Activated CD4-positive, alpha-beta T cell treated with anti-CD3 and anti-CD28 coated beads, Interleukin-2, amount 50 U/mL, for 4 hours (primary cell): ENCODE measurements at places on chromosomes 2 and 18.
A peak's percentile ranks its signal among the peaks of the same experiment; 100 is the strongest.

DNA sequence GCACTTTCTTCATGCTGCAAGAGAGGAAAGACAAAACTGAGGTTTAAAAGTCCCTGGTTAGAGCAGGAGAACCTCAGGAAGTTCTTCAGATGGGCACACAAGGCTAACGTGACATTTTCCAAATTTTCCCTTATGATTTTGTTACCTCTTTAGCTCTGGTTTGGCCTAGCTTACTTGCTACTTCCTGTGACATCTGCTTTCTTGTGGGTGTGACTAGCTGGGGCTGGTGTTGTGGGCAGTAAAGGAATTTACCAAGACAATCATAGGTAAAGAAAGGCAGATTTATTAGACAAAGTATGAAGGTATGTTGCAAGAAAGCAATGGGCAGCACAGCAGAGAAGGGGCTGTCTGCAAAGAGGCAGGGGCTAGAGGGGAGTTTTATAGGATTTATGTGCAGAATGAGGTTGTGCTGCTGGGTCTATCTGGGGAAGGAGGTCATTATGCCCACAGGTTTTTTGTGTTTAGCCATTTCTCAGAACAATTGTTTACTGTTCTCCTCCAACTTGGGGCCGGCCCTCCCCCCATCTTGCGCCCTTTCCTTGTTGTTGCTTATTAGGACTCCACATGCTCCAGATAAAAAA, 6.7 kb upstream of the TNP1 start:
- no peak for DNase-seq

DNA sequence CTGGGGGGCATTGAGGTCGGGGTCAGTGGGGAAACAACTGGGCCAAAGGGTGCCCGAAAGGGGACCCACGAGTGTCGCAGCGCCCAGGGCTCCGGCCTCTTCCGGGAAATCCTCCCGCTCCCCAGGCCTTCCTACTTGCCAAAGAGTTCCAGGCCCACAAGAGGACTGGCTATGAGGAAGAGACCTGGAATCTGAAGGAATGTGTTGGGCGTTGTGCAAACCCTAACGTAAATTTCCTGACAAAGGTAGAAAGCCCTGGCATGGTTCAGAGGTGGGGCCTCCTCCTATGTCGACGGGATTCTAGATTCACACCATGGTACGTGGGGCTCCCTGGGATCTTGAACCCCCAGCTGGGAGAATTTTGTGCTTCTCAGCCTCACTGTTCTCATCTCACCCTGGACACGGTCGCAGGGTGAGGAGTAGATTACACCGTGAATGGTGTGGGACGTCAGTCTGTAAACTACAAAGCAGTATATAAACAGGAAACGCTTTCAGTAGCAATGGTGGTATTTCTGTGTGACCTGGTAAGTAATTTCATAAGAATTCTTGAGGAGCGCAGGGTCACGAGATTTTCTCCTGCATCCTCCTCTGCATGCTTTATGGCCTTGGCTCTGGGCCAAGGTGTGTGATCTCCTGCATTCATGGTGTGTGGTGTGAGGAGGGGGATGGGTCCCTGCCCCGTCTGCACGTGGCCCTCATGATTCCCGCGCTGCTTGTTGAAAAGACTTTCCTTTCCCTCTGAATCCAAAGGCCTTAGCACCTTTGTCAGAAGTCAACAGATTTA, 868 bp downstream of the HSBP1L1 start:
- DNase-seq: no peak

GRCh38 chr18:13428319-13428718, 209.8 kb downstream of the LDLRAD4 start:
- DNase-seq: no peak

DNA sequence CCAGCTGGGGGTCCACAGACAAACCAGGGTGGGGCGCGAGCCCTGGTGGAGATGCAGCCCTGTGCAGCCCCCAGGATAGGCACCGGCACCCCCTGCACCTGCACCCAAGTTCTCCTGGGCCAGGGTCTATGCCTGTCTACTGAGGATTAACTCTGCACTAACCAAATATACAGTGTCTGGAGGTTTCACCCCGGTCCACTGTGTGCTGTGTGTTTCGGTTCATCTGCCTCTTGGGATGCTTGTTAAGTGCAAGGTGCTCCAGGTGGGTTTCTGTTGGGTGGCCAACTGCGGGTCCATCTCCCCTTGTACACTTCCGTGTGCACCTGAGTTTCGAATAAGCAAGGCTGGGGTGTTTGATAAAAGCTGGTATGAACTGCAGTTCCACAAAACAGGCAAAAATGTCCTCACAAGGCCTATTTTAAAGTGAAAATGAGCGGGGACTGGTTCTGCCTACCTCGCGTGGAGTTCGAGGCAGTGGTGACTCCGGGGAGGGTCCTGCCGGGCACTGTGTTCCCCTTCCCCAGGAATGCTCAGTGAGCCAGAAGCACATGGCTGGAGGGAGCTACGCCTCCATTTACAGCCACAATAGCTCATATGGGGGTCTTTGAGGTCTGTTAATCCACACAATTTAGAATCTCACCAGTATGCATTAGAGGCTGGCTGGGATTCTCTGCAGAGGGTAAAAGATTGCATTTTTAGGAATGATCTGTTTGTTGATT, 70.7 kb downstream of the EDAR start:
- DNase-seq: no peak

- no peak for DNase-seq
Observed at GRCh38 chr18:10727477-10727876, 201.7 kb downstream of the NAPG start.

DNA sequence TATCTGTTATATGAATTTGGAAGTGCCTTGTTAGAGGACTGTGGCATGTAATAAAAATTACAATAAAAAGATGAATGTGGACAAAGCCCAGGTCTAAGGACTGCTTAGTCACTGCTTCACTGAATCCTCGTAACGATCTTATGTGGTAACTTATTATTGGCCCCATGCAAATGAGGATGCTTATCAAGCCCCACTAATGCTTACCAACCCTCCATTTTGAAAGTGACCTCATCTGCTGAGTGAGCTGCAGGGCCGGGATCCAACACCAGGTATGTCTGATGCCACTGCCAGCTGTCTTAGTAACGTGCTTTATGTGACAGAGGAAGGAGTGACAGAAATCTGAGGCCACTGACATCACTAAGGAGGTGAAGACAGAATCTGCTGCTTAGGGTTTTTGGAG, 65.3 kb upstream of the CCDC85A start:
- no peak for DNase-seq

DNA sequence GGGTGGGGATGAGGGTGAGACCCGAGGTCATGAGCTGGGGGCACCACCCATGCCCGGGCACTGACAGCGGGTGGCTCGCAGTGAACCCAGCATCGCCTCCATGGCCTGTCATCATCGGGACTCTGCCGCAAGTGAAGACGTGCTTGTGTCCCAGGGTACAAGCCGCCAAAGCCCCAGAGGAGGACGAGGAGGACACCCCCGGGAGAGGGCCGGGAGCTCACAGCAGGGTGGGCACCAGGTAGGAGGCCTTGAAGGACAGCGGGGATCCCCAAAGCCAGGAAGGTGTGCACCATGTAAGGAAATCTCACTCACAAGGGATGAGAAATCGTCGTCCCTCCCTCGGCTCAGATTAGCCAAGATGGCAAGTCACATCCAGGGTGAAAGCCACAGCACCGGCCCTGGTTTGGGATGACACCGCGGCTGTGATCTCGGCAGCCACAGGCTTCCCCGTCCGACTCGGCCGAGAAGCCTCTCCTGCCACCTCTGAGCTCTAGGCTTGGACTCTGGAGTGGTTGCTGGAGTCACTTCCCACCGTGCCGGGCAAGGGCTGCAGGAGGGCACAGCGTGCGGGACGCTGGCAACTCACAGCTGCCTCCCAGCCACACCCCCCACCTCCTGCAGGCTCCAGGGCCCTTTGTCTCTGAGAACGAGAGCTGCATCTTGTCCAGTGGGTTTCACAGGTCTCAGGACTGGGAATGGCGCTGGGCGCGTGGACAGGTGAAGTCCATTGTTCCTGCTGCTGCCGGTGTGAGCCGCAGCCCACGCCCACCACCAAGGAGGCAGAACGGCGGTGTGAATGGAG, 81.6 kb upstream of the CTDP1 start:
- no peak for DNase-seq

GRCh38 chr2:162704496-162704895, 134.1 kb downstream of the KCNH7 start:
- DNase-seq: no peak

DNA sequence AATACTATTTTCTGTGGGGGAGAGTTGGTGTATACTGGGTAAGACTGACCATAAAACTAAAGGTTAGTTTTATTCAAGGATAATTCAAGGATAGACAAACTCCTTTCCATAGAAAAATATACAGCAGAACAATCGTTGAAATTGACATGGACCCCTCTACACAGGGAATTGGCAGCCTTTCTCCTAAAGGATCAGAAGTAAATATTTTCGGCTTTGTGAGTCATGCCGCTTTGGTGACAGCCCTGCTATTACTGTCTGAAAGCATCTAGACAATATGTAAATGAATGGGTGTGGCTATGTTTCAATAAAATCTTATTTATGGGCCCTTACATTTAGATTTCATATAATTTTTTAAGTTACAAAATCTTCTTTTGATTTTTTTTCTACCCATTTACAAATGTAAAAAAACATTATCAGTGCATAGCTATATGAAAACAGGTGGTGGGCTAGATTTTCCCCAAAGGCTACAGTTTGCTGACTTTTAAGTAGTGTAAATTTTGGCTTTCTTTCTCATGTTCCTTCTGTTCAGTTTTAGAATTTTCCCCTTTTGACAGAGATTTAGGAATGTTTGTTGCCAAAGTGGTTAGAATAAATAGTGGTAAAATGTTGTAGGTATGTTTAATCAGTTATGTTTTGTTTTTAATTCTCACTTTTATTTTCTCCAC, 270.6 kb downstream of the DCC start:
- DNase-seq: no peak

GRCh38 chr2:71853858-71854257, 293.8 kb downstream of the CYP26B1 start:
- DNase-seq: no peak

DNA sequence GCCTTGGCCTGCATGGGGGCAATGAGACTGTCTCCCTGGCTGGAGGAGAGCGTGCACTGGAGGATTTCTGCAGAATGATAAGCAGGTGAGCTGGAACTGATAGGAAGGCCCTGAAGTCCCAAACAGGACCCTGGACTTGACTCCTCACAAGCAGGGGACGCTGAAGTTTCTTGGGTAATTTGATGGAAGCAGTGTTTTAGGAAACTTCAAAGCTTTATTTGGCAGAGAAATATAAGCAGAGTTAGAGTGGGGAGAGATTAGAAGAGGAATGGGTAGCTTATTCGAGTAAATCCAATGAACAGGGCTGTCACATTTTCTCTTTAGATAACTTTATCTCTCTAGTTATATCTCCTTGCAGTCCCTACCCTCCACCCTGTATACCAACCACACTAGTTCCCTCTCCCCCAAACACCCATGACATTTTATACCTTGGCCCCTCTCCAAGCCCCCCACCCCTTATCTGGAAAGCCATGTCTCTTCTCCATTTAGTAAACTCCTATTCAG, 73.6 kb upstream of the IGFBP5 start:
- DNase-seq: no peak

- DNase-seq: no peak
Observed at GRCh38 chr2:48912110-48912509, 156.6 kb upstream of the LHCGR start.

GRCh38 chr2:116776556-116776955, 1037.9 kb upstream of the DDX18 start:
- no peak for DNase-seq

DNA sequence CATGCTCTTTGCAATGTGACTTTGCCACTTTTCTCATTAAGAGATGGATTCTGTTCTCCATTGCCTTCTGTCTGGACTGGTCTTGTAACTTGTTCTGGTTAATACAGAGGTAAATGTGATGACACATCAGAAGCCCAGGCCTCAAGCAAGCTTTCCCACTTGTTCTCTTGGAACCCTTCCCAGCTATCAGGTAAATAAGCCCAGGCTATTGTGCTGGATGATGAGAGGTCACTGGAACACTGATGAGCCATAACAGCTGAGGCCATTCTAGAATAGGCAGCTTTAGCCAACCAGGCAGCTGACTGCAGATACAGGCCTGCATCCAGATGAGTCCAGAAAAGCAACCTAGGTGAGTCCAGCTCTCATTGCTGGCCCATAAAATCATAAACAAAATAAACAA, 1007.0 kb upstream of the ACVR2A start:
- DNase-seq: no peak

- no peak for DNase-seq
Observed at GRCh38 chr2:99648178-99648844, 158.5 kb upstream of the REV1 start.

DNA sequence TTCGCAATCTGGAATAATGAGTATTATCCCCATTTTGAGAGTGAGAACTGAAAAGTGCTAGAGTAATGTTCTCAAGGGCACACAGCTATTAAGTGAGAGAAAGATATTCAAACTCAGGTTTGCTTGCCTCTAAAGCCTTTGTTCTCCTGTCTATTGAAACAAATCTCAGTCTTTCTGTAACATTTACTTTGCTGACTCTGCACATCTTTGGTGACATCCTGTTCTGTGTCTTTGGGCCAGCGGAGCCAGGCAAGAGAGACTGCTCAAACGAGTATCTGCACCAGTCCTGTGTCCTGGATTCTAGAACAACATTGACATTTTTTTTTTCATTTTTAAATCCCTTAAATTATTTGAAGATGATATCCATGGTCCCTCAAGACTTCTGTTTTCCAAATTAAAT, 1539.2 kb upstream of the PIK3C3 start:
- DNase-seq: no peak

DNA sequence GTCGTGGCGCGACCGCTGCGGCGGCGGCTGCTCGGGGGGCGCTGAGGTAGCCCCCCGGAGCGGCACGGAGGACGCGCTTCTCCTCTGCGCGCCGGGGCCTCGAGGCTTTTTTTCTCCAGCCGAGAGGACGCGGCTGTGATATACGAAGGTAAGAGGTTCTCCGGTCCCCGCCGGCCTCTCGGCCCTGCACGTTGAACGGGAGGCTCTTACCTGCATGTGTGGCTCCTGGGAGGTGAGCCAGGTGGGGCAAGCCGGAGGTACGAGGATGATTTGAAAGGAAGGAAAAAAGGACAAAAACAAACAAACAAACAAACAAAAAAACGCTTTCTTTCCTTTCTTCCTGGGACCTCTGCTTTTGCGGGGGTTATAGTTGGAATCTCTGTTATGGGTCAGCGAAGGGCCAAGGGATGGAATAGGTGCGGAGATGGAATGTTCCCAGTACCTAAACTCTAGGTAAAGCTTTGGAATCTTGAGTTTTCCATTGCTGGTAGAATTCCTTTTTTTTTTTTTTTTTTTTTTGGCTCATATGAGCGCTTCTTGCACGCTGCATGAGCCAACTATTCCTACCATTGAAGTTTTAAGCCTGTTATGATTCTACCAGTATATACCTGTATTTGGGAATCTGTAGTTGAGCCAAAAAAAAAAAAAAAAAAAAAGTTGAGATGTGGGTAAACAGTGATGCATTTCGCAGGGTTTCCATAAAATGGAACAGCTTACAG, 674 bp downstream of the PTPN4 start:
- DNase-seq: peak; percentile 8

- DNase-seq: no peak
Observed at GRCh38 chr2:200188876-200189275, 117.6 kb upstream of the SPATS2L start.
